ENCODE measurements at places on chromosomes 3 and 15. TPM values are rescaled to one million over a fixed set of nuclear protein-coding genes. Genes with fewer than 3 reads are reported as not detected.
A peak's percentile ranks its signal among the peaks of the same experiment; 100 is the strongest.

GRCh38 chr15:29904757-29905417, 82.6 kb upstream of the TJP1 start:
- no peaks in the 10 kb centered on the region for H3K36me3 ChIP-seq
- DNase-seq, result no peak
- no peak overlapping the region for H3K27ac ChIP-seq
- H3K4me1 ChIP-seq, result no peaks in the 10 kb centered on the region
- H3K27me3 ChIP-seq, result no peaks in the 10 kb centered on the region
- H3K4me3 ChIP-seq, result no peak overlapping the region

GOLGA8Q gene
- total RNA-seq, result 1.1 TPM

- H3K27me3 ChIP-seq, result no peaks in the 10 kb centered on the region
- peaks cover 25% of the 10 kb centered on the region for H3K36me3 ChIP-seq
- no peak overlapping the region for H3K27ac ChIP-seq
- peaks cover 20% of the 10 kb centered on the region for H3K4me1 ChIP-seq
- no peak overlapping the region for H3K4me3 ChIP-seq
These were observed 6.5 kb downstream of the METTL6 start for GRCh38 chr3:15420871-15421270.

- no peak overlapping the region for H3K4me3 ChIP-seq
- no peak overlapping the region for H3K27ac ChIP-seq
- no peaks in the 10 kb centered on the region for H3K27me3 ChIP-seq
- H3K36me3 ChIP-seq, result peaks cover 10% of the 10 kb centered on the region
- DNase-seq, result no peak
- H3K4me1 ChIP-seq, result no peaks in the 10 kb centered on the region
These were observed 43.1 kb downstream of the ITPR1 start for GRCh38 chr3:4536260-4536659.

DNA sequence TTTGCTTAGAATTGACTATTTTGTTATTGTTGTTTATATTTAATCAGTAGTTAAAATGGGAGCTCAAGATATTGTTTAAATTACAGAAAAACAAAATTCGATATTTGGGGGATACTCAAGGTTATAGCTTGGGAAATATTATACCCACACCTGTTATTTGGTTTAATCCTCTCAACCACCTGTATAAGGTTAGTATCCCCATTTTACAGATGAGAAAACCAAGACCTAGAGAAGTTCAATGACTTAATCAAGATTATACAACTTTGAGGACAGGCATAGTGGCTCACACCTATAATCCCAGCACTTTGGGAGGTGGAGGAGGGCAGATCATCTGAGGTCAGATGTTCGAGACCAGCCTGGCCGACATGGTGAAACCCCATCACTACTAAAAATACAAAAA, 39.8 kb upstream of the CA12 start:
- no peak for DNase-seq

- H3K4me3 ChIP-seq, result peak overlapping the region; percentile 45
- DNase-seq, result no peak
- H3K4me1 ChIP-seq, result peaks cover 72% of the 10 kb centered on the region
- peaks cover 71% of the 10 kb centered on the region for H3K36me3 ChIP-seq
These were observed 31.8 kb downstream of the HEG1 start for GRCh38 chr3:125023833-125024555.

- peaks cover 2% of the 10 kb centered on the region for H3K27me3 ChIP-seq
- no peak overlapping the region for H3K27ac ChIP-seq
- no peak overlapping the region for H3K4me3 ChIP-seq
These were observed 680.0 kb upstream of the DPPA4 start for GRCh38 chr3:110017304-110017703.

DNA sequence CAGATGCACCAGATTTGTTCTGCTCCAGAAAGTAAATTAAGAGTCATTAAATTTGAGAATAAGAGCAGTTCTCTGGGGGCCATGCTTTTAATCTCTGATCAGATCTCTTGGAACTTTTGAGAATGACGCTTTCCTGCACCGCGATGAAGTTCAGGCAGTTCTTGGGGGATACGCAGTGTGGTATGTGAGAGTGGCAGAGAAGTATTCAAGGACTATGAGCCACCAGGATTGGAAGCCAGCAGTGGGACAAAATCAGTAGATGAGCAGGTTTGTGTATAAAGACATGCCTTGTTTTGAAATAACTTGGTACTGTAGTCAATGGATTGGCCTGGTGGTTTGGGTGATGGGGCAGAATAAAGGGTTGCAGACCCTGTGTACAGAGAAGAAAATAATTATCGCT, 483.6 kb downstream of the ERC2 start:
- H3K27me3 ChIP-seq, result no peaks in the 10 kb centered on the region
- H3K4me1 ChIP-seq, result no peaks in the 10 kb centered on the region
- DNase-seq, result no peak
- no peaks in the 10 kb centered on the region for H3K36me3 ChIP-seq
- no peak overlapping the region for H3K27ac ChIP-seq

GRCh38 chr15:92407916-92408315, 14.2 kb downstream of the ST8SIA2 start:
- no peak overlapping the region for H3K4me3 ChIP-seq
- H3K4me1 ChIP-seq, result no peaks in the 10 kb centered on the region
- peaks cover 8% of the 10 kb centered on the region for H3K27me3 ChIP-seq
- no peak overlapping the region for H3K27ac ChIP-seq
- H3K36me3 ChIP-seq, result no peaks in the 10 kb centered on the region

GRCh38 chr3:46662771-46663551, 30.5 kb downstream of the ALS2CL start:
- no peak overlapping the region for H3K27ac ChIP-seq
- no peak for DNase-seq
- H3K36me3 ChIP-seq, result no peaks in the 10 kb centered on the region

GRCh38 chr3:117818592-117818991, 1109.0 kb downstream of the TUSC7 start:
- H3K27ac ChIP-seq, result no peak overlapping the region
- DNase-seq, result no peak
- no peak overlapping the region for H3K4me3 ChIP-seq

DNA sequence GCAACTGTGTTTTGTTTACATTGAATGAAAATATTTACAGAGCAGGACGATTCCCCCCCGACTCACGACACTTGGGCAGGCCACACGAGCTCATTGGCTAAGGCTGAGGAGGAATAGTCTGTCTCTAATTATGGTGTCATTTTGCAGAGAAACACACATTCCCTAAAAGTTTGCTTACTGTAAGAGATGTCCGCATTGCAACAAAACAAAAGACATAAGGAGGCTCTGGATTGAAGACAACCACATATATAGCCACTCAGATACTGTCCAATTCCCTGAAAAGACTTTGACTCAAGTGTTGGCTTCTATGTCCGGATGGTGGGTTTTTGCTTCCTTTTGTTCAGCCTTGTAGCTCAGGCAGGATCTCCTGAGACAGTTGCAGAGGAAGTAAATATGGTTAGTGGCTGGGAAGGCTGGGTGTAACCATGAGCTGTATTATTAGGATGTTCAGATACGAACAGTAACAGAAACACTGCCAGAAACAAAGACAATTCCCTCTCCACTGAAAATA, 170.4 kb downstream of the KLHL25 start:
- H3K36me3 ChIP-seq, result peaks cover 22% of the 10 kb centered on the region
- peaks cover 50% of the 10 kb centered on the region for H3K4me1 ChIP-seq
- no peak for DNase-seq
- H3K27ac ChIP-seq, result peak overlapping the region; percentile 89
- peak overlapping the region; percentile 40 for H3K4me3 ChIP-seq
- H3K27me3 ChIP-seq, result no peaks in the 10 kb centered on the region

GRCh38 chr3:156216216-156216615, 95.8 kb downstream of the KCNAB1 start:
- no peak for DNase-seq
- no peak overlapping the region for H3K27ac ChIP-seq
- H3K27me3 ChIP-seq, result peaks cover 4% of the 10 kb centered on the region
- H3K4me1 ChIP-seq, result no peaks in the 10 kb centered on the region
- no peaks in the 10 kb centered on the region for H3K36me3 ChIP-seq
- H3K4me3 ChIP-seq, result no peak overlapping the region

- DNase-seq, result peak; percentile 73
- H3K36me3 ChIP-seq, result no peaks in the 10 kb centered on the region
- peaks cover 46% of the 10 kb centered on the region for H3K4me1 ChIP-seq
- no peak overlapping the region for H3K4me3 ChIP-seq
- H3K27ac ChIP-seq, result no peak overlapping the region
These were observed 78.2 kb downstream of the CCNL1 start for GRCh38 chr3:157081626-157082210.

TIGIT gene
- total RNA-seq, result 5.8 TPM

GPR27 gene
- 0.70 TPM for total RNA-seq

STRC gene
- 0.32 TPM for total RNA-seq

CAMKV gene
- 0.96 TPM for total RNA-seq

DNA sequence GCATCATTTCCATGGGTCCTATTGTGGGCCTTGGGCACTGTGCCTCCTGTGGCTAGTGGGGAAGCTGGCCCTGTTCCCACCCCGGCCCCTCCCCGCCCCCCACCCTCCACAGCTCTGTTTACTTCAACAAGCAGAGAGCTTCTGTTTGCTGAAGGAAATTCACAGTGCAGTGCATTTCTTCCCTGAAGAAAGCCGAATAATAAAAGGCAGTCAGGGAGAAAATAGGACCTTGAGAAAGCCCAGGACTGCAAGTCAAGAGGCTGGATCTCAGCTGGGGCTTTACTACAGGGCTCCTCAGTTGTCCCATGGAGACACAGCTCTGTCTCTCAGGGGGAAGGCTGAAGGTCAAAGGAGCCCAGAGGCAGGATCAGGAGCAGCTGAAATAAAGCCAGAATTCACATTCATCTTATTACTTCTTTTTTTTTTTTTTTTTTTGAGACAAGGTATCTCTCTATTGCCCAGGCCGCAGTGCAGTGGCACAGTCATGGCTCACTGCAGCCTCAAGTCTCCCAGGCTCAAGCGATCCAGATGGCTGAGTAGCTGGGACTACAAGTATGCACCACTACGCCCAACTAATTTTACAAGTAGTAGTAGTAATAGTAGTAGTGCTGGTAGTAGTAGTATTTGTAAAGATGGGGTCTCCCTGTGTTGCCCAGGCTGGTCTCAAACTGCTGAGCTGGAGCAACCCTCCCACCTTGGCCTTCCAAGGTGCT, 33.0 kb upstream of the LACTB start:
- peaks cover 11% of the 10 kb centered on the region for H3K27me3 ChIP-seq
- H3K36me3 ChIP-seq, result no peaks in the 10 kb centered on the region
- H3K27ac ChIP-seq, result no peak overlapping the region

GRCh38 chr3:66497288-66497984, 3.4 kb downstream of the LRIG1 start:
- H3K27me3 ChIP-seq, result peaks cover 4% of the 10 kb centered on the region
- H3K4me1 ChIP-seq, result peaks cover 90% of the 10 kb centered on the region
- peaks cover 24% of the 10 kb centered on the region for H3K36me3 ChIP-seq
- peak overlapping the region; percentile 99 for H3K4me3 ChIP-seq
- no peak for DNase-seq

DNA sequence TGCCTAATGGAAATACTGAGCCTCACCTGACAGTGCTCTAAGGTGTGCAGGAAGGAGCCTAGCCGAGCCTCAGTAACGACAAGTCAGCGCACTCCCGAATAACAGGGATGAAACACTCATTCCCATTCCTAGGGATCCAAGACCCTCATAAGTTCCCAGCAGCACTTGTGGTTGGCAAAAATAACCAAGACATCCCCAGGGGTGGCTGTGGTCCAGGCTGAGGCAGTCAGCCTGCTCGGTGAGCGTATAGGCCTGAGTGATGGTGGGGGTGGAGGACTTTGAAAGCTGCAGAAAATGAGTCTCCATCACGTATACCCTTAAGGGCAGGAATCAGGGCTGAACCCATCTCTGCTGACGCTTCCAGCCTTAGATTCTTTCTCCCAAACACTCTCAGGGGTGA, 120.1 kb downstream of the SMAD6 start:
- no peak for DNase-seq
- no peak overlapping the region for H3K27ac ChIP-seq
- no peaks in the 10 kb centered on the region for H3K36me3 ChIP-seq
- no peaks in the 10 kb centered on the region for H3K4me1 ChIP-seq

ACTRT3 gene
- total RNA-seq, result 1.3 TPM

MINAR1 gene
- 0.93 TPM for total RNA-seq

TMEM212 gene
- total RNA-seq, result not detected

GRCh38 chr3:24229468-24230221, 265.0 kb downstream of the THRB start:
- no peak overlapping the region for H3K4me3 ChIP-seq
- no peak overlapping the region for H3K27ac ChIP-seq
- no peaks in the 10 kb centered on the region for H3K27me3 ChIP-seq
- no peaks in the 10 kb centered on the region for H3K4me1 ChIP-seq
- no peaks in the 10 kb centered on the region for H3K36me3 ChIP-seq
- DNase-seq, result no peak

- no peaks in the 10 kb centered on the region for H3K27me3 ChIP-seq
- no peaks in the 10 kb centered on the region for H3K36me3 ChIP-seq
- H3K27ac ChIP-seq, result no peak overlapping the region
- H3K4me3 ChIP-seq, result no peak overlapping the region
These were observed 591.2 kb downstream of the RSL24D1 start for GRCh38 chr15:54605556-54605955.

GRCh38 chr3:133803469-133803868, 2.1 kb upstream of the SRPRB start:
- H3K4me3 ChIP-seq, result no peak overlapping the region
- H3K36me3 ChIP-seq, result peaks cover 14% of the 10 kb centered on the region
- peaks cover 28% of the 10 kb centered on the region for H3K4me1 ChIP-seq
- no peak overlapping the region for H3K27ac ChIP-seq
- peaks cover 19% of the 10 kb centered on the region for H3K27me3 ChIP-seq

DNA sequence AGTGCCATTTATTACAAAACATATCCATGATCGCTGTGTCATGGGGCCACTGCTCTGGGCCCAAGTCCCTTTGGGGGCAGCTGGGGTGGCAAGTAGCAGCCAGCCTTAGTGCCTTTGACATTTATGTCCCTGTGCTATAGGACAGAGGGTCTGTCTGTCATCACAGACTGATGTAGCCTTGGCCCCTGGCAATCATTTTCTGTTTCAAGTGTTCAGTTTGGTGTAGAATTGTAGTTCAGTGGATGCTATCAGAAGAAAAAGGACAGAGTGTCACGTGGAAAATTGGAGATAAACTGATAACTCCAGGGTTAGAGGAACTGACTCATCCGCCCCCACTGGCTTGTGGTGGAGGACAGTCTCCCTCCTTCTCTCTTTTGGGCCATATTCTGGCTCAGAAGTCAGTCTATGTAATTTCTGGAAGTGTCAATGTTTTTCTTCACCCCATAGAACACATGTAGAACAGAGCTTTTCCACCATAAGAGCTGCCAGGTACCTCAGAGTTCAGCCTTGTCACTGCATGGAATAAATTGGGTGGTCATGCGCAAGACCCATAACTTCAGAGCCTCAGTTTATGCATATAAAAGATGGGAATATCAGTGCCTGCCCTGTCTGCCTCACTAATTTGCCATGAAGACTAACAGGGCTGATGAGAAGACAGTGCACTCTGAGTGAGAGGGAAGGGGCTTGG, 4.5 kb upstream of the MRPS22 start:
- H3K27ac ChIP-seq, result no peak overlapping the region
- peaks cover 18% of the 10 kb centered on the region for H3K4me1 ChIP-seq
- H3K4me3 ChIP-seq, result no peak overlapping the region
- DNase-seq, result no peak
- peaks cover 4% of the 10 kb centered on the region for H3K27me3 ChIP-seq
- H3K36me3 ChIP-seq, result peaks cover 5% of the 10 kb centered on the region
